ENCODE measurements at places on chromosomes 5 and 9.

DNA sequence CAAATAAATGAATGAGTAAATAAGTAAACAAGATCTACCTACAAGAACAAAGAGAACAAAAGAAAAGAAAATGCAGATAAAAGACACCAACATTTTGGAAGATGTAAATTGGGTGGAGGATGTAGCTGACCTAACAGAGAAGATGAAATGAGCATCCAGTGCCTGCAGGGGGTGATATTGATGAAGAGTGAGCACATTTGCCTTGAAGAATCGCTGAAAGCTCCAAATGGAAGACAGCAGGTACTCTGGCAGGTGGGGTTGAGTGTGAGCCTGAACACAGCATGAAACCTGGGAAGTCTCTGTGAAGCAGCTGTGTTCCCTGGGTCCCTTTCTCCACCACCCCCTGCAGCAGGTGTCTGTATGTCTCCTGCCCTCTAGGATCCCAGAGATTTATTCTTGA is 125.6 kb downstream of the NXNL2 start:
- DNase-seq = no peak

DNA sequence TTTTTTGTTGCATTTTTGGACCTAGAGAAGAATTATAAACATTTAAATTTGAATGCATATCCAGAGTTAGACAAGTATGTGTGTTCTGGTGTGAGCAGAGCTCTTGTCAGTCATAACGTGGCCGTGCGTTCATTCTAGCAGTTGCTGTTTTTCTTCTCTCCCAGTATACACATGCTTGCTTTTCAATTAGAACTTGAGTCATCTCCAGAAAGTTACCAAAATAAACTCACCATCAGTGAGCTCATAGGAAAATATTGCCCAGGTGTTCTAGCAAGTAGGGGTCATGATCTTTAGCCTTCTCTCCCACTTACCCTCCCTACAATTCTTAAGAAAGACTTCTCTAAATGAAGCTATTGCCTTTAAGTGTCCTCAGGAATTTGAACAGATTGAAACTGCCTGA is 247.5 kb upstream of the TUT7 start:
- no peak for DNase-seq

DNA sequence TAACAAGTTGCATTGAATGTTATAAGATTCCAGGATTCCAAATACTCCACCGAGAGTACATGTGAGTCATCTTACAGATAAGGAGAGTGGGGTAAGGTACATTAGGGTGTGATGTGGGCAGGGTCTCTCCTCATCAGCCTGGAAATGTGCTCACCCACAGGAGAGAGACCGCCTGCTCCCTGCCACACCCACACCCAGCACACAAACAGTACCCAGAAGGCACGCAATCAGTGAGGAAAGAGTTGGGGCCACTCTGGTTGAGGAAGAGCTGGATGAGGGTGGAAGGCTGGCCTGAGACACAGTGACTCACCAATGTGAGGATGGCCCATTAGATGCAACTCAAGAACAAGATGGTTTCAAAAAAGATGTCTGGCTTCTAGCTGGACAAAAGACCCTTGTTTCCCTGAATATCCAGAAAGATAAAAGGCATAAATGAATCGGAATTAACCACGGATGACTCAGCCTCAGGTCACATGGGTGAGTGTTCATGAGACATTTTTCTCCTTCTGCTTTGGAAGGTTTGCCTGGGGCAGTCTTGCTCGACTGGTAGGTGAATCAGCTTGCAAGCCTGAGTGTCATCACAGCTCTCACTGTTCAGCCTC is 51.1 kb upstream of the LHFPL2 start:
- DNase-seq = peak; percentile 63

GRCh38 chr5:153969563-153969895 is 69.2 kb downstream of the FAM114A2 start:
- DNase-seq = no peak

- DNase-seq = no peak
Observed at GRCh38 chr9:127991017-127991756, 10.4 kb upstream of the EEIG1 start.

DNA sequence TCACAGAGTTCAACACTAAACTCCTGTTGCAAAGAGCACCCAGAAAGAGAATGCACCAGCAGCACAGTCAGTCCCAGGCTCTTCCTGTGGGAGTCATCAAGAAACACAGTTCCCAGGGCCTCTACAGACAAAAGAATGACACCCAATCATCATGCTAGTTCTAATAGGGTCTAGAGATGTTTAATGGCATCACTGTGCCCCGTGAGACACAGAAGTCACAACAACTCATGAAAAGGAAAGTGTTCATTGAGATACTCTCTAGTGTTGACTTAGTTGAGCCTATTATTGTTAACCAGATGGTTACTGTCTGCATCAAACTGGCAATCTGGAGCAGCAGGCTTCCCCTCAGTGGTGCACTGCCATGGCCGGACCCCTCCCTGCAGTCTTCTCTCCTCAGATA is 1.6 kb downstream of the KLHL3 start:
- no peak for DNase-seq

DNA sequence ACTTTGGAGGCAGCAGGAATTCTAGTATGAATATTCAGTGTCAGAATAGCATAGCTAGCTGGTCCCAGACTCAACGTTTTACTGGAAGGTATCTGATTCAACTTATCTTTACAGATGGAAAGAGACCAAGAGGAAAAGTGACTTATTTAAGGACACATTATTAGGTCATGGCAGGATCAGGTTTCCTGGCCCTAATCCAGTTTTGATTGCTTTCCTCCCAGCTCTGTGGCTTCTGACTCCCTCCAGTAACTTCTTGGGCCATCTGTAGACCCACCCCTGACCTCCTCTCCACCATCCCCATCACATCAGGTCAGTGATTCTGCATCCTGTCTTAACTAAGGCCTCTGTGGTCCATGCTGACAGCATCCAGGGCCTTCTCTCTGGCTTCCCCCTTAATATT is 38.4 kb downstream of the SH3TC2 start:
- no peak for DNase-seq

- DNase-seq = no peak
Observed at GRCh38 chr9:79431019-79431679, 140.6 kb upstream of the TLE4 start.

GRCh38 chr9:99748266-99748665 is 73.4 kb upstream of the NR4A3 start:
- DNase-seq = no peak

GRCh38 chr5:73233053-73233460 is 60.1 kb downstream of the TMEM174 start:
- DNase-seq = no peak

DNA sequence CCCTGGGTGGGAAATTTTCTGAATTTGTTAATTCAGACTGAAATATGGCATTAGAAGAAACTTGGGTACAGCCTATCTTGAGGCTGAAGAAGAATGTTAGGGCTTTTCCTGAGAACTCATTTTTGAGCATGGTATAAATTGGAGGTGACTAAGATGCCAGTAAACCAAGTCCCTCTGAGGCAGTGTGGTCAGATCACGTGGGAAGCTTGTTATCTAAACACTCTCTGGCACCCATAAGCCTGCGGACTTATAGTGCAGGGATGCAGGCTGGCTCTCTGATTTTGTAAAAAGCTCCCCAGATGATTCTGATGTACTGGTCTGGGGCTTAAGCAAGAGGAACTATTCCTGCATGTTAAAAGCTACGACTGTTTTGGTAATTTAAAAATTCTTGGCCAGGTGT is 34.3 kb downstream of the MTMR12 start:
- DNase-seq = peak; percentile 8

- DNase-seq = no peak
Observed at GRCh38 chr5:153459051-153459743, 31.3 kb upstream of the GRIA1 start.

GRCh38 chr5:10420932-10421331 is 20.7 kb upstream of the ROPN1L start:
- no peak for DNase-seq

GRCh38 chr5:122129306-122129705 is at the start of gene ZNF474:
Gene ZNF474 (plus strand): TSS chr5:122129546. CDS start chr5:122151991, 22,445 bp downstream.
- DNase-seq = peak; percentile 93

DNA sequence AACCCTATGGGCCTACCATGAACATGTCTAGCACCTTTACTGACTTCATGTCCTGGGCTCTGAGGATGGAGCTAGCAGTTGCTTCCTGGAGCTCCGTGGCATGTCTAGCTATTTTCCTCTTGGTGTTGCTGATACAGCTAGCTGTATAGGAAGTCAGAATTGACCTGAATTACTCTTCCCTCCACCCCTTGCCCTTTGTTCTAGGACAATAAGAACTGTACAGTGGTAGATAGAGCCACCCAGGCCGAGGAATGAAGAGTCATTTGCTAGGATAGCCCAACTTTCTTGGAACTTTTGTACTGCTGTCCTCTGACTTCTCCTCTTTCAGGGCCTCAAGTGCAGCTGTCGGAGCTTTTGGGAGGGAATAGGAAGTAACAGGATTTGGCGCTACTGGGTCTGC is 109.9 kb upstream of the RUSC2 start:
- DNase-seq = no peak

GRCh38 chr5:138459311-138459933 is 5.9 kb upstream of the EGR1 start:
- DNase-seq = no peak

DNA sequence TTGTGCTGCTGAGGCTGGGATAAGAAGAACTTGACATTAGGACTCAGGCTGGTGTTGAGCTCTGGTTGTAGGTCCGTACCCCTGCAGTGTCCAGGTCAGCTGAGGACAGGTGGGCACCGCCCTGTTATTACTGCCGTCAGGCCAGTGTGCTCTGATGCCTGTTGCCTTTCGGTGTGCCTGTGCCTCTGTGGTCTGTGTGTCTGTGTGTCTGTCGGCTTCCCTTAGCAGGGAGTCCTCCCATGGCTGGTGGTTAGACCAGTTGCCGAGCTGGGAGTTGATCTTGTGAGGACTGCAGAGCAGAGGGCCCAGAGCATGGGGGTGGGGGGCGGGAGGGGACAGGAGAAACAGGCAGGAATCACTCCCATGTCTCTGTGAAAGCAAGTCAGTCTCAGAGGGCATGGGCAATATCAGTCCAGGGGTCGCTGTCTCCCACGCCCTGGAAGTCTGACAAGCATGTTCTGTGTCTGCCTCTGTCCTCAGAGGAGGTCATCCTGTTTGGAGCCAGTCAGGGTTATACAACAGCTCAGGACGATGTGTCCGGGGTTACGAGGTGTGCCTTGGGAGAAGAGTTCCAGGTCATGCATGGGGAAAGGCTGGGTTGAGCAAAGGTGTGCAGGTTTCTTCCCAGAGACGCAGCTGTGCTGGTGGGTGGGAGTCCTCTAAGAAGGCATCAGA is 67.3 kb upstream of the GARNL3 start:
- no peak for DNase-seq

- no peak for DNase-seq
Observed at GRCh38 chr5:6404129-6404528, 25.8 kb upstream of the MED10 start.

GRCh38 chr9:90881648-90882047 is 80.0 kb downstream of the SYK start:
- no peak for DNase-seq

DNA sequence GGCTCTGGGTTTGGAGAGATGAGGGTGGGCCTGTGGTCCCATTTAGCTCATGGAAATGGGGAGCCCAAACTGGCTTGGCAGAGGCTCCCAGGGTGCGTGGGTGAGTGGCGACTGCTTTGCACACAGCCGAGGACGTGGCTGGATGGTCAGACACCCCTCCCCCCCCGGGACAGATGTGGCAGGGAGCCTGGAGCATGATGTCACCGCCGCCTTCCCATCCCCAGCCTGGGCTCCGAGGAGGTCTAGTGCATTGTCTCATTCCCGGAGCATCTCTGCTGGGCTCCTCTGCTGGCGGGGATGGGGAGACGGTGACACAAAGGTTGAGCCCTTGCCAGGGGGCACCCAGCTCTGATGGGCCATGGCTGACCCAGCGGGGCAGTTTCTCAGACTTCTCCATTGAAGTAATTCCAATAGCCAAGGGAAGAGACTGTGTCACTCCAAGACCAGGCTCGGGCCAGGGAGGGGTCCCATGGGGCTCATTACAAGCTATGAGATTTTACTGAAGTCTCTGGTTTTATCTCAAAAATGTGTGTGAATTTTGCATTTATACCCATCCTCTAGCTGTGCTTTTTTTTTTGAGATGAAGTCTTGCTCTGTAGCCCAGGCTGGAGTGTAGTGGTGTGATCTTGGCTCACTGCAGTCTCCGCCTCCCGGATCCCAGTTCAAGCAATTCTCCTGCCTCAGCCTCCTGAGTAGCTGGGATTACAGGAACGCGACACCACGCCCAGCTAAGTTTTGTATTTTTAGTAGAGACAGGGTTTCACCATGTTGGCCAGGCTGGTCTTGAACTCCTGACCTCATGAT is 36.1 kb downstream of the HMCN2 start:
- DNase-seq = no peak

DNA sequence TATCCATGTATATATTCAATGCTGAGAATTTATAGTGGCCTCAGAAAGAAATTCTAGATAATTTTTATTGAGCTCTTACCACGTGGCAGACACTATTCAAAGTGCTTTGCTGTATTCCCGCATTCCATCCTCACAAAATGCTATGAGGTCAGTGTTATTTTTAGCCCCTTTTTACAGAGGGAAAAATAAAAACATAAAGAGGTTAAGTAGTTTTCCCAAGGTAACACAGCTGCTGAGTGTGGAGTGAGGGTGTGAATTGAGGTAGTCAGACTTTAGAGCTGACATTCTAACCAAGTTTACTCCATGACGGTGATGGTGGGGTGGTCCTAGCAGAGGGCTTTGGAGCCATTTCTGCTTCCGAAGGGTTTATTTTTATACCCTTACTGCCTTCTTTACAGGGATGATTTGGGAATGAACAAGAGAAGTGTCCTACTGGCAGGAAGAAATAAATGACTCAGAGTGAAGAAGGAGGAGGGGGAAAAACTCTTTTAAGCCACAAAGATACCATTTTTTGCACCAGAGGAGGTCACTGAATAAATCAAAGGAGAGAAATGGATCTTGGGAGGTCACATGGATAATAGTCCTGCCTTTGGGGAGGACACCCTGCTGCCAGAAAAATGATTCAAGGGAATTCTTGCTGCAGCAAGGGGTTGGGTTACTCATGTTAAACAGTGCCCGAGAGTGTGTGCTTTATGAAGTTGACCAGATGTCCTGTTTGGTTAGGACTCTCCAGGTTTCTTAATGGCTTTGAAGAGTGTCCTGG is 76.1 kb downstream of the HMHB1 start:
- peak; percentile 6 for DNase-seq

DNA sequence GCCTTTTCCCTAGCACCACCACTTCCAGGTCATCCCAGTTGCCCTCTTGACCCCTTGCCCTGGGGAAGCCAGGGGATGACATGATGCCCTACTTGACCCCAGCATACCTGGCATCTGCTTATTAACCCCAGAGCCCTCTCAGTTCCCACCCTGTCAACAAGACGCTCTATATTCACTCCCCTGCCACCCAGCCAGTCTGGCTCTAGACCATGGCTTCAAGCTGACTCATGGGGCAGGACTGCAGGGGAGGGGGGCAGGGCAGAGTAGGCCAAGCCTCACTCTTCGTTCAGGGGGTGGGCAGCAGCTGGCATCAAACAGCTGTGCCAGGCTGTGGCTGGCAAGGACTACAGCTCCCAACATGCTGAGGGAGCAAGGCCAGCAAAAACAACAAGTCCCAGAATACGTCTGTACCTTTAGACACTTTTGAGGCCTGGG is 5.3 kb downstream of the ATOSB start:
- DNase-seq = peak; percentile 23
